ENCODE measurements at places on chromosomes 4 and X.
A peak's percentile ranks its signal among the peaks of the same experiment; 100 is the strongest.

GRCh38 chrX:152937236-152937635, 39.4 kb downstream of the ZNF185 start:
- DNase-seq, result no peak

GRCh38 chrX:68923147-68923546, 94.3 kb downstream of the EFNB1 start:
- no peak for DNase-seq

- DNase-seq, result no peak
Observed at GRCh38 chrX:103519389-103519788, at the start of gene RAB40A. TSS of gene RAB40A (minus strand) at chrX:103519489. CDS start at chrX:103500756, 18,733 bp downstream.

- peak; percentile 82 for DNase-seq
Observed at GRCh38 chrX:72126539-72127140, 5.1 kb downstream of the RTL5 start.

- DNase-seq, result no peak
Observed at GRCh38 chr4:3783693-3784306, 17.6 kb downstream of the ADRA2C start.

GRCh38 chr4:15470128-15470475, 420 bp downstream of the CC2D2A start:
- no peak for DNase-seq

- no peak for DNase-seq
Observed at GRCh38 chr4:80263541-80264351, 2.7 kb upstream of the FGF5 start.

GRCh38 chr4:139633661-139634060, 32.0 kb upstream of the MGST2 start:
- no peak for DNase-seq

DNA sequence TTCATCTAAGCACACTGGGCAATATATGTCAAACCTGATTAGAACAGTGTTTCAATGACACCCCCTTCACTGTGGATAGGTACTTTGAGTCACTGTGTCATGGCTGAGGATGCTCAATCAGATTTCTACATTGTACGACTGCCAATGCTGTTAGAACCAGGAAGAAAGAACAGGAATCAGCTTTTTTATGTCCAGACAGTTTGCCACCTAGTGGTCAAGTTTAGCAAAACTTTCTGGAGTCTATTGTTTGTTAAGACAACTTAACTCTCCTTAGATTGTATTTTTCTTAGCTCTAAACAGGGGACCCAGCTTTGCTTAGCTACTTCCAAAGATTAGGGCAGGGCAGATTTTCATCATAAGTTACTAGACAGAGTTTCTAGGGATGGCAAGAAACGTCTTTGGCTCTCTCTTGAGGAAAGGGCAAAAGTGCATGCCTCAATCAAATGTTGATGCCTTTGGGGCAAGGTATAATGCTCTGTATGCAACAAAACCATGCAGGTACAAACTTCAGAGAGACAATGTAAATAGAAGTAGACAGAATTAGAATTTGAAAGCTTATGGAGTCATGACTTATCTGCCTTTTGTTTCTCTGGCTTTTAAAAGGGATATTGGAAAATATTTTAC, 40.5 kb upstream of the BMP3 start:
- DNase-seq, result no peak

DNA sequence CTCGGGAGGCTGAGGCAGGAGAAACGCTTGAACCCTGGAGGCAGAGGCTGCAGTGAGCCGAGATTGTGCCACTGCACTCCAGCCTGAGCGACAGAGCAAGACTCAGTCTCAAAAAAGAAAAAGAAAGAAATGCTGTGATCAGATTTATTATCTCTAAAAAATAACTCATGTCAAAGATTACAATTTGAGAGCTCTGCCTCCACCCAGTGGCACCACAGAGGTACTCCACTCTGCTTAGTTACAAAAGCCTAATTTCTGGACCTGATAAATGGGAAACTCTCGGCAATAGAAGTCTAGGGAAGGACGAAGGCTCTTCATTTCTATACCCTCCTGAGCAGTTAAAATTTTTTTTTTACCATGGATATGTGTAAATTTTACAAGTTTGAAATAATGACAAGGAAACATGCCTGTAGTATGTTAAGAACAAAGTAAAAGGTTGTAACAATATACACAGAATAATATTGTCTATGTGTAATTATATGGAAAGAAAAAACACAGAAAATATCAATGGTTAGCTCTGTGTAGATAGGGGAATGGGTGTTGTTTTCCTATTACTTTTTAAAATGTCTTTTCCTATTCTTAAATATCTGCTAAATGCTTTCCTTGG, 149.8 kb downstream of the STIM2 start:
- DNase-seq, result peak; percentile 72

- DNase-seq, result no peak
Observed at GRCh38 chr4:11548597-11549082, 119.9 kb upstream of the HS3ST1 start.

DNA sequence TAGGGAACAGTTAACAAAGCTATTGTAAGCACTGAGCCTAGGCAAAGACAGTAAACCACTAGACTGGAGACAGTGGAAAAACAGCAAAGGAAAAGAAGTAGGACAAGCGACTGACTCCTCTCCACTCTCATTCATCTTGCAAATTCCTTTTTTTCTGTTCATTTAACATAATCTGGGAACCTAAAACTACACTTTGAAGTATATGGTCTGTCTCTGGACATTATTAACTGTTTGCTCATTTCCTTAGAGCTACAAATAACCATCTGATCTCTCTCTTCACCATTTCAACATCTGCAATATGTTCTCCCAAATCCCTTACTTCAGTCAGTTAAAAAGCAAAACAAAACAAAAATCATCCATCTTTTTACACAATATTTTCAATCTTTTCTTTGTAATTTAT, 642 bp downstream of the HMGN5 start:
- no peak for DNase-seq

- DNase-seq, result no peak
Observed at GRCh38 chr4:166366012-166366411, 493.0 kb downstream of the TLL1 start.

GRCh38 chrX:115576676-115577075, 15.7 kb downstream of the PLS3 start:
- no peak for DNase-seq

DNA sequence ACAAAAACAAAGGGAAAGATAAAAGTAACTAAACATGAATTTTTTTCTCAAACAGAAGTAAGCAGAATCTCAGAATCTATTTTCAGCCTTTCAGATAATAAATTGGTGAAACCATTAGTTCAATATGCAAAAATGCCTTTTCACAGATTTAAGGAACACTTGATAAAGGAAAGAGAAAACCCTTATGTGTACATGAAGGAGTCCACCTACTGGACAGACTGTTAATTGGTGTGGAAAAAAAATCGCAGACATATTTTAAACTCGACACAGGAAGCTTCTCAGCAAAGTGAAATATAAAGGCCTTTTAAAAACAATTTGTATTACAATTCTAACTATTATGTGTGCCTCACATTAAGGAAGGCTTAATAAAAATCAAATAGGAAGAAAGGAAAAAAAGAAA, 22.3 kb downstream of the COX7B2 start:
- DNase-seq, result no peak

DNA sequence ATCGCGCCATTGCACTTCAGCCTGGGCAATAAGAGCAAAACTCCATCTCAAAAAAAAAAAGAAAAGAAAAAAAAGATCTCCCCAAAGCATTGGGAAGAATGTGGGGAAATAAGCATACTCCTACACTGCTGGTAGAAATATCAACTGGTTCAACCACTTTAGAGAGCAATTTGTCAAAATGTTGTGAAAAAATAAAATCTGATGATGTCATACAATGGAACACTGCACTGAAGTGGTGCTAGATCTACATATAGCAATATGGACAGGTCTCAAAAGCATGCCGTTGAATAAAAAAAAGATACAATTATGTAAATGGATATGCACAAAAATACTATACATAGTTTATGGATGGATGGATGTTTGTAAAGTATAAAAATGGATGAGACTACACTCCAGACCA, 18.3 kb upstream of the HUWE1 start:
- DNase-seq, result no peak

DNA sequence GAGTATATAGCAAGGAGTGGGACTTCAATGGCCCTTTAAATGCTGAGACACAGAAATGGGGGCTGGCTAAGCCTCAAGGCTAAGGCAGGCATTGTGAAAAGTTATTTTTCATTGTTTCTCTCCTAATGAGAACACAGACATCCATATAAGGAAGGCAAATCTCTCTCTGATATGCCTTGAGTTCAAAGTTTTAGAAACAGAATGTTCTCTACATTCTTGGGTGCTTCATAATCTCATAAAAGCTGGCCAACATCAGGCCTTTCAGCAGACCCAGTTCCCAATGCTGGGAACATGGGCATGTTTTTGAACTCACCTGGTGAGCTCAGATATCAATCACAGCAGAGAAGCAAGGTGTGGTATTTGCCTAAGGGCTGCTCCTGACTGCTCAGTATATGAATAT, 19.4 kb upstream of the RAB40A start:
- DNase-seq, result no peak

DNA sequence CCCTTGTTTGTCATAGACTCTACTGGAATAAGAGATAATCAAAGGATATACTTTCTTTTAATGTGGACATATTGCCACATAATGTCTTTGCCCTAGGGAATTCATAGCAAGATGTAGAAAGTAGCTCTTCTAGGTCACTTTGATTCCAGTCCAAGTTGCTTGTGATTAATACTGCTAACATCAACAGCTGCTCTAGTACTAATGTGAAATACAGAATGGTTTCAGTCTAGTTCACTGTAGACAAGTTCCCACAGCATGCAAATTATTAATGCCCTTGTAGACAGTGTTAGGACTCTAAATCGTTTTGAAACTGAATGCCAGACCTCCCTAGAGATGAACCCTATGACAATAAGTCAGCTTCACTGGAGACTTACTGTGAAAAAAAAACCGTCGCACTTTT, 494.6 kb upstream of the ATOH1 start:
- no peak for DNase-seq

- no peak for DNase-seq
Observed at GRCh38 chrX:37692918-37693317, 7.3 kb downstream of the XK start.
